Activated CD4-positive, alpha-beta T cell treated with anti-CD3 and anti-CD28 coated beads, Interleukin-2, amount 10 ng/mL, durations not matched to agents 7 days and 5 days (primary cell): ENCODE measurements at places on chromosomes 16 and 17. TPM values are rescaled to one million over a fixed set of nuclear protein-coding genes. Genes with fewer than 3 reads are reported as not detected.

GRCh38 chr17:44926821-44927525 lies 11.7 kb upstream of the GFAP start:
- no peak overlapping the region for H3K27ac ChIP-seq
- no peaks in the 10 kb centered on the region for H3K4me1 ChIP-seq
- peaks cover 43% of the 10 kb centered on the region for H3K36me3 ChIP-seq

- no peaks in the 10 kb centered on the region for H3K27me3 ChIP-seq
- H3K4me1 ChIP-seq = peaks cover 49% of the 10 kb centered on the region
- no peak overlapping the region for H3K4me3 ChIP-seq
- H3K36me3 ChIP-seq = peaks cover 61% of the 10 kb centered on the region
These were observed 28.2 kb downstream of the SNN start for GRCh38 chr16:11696266-11697012.

DNA sequence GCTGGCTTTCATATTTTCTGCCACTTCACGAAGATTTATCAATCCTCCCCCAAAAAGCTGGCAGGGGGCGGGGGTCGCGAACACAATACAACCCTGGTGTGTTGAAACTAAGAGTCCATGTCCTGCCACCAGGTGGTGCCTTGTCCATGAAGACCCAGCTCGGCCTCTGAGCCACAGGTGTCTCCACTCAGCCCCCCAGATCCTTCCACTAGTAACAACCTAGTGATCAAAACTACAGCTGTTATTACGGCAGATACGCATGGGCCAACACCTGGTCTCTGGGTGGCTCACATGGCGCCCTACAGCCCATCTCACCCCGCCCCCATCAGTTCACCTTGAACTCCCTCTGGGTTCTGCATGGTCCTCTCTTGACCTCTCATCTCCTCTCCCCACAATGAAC lies 27.7 kb downstream of the USP7 start:
- no peaks in the 10 kb centered on the region for H3K27me3 ChIP-seq
- no peak for DNase-seq
- peak overlapping the region; percentile 2 for H3K27ac ChIP-seq
- no peak overlapping the region for H3K4me3 ChIP-seq
- peaks cover 54% of the 10 kb centered on the region for H3K4me1 ChIP-seq

DNA sequence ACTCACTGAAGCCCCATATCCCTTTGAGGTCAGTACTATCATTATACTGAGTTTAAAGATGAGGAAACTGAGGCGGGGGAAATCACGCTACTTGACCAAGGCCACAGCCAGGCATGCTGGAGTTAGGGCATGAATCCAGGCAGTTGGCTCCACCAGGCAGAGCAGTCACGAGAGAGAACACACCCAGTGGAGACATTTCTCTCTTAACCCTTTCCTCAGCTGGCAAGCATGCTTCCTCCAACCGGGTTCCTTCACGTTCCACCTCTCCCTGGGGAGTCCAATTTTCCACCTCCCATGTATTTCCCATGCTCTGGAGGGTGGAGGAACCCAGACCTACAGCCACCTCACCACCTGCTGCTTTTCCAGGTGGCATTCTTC lies 32.8 kb downstream of the VAC14 start:
- no peak overlapping the region for H3K27ac ChIP-seq
- H3K4me3 ChIP-seq = no peak overlapping the region
- H3K4me1 ChIP-seq = peaks cover 8% of the 10 kb centered on the region
- peaks cover 15% of the 10 kb centered on the region for H3K36me3 ChIP-seq
- no peak for DNase-seq

DNA sequence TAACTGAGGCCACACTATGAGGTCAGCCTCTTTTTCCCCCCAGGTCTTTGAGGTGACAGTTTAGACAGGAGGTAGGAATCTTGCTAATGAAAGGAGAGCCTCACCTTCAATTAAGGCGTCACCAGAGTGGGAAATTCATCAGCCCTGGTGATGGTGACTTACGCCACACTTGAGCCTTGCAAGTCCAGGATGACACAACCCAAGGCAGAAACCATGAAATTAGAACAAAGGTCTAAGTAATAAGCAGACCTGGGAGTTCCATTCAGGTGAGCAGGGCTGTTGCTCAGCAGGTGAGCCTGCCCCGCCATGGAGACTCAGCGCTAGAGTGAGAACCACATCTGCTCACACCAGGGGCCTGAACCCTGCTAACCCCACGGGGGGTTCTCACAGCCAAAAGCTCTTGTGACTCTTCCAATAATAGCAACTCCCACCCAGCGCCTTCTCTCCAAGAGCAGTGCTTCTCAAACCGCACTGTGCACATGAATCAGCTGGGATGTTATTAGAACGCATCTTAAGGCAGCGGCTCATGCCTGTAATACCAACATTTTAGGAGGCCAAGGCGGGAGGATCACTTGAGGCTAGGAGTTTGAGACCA lies 28.7 kb upstream of the KIFC3 start:
- H3K36me3 ChIP-seq = no peaks in the 10 kb centered on the region
- H3K27ac ChIP-seq = no peak overlapping the region
- DNase-seq = no peak

GRCh38 chr16:8735574-8735973 lies 61.2 kb downstream of the ABAT start:
- peaks cover 2% of the 10 kb centered on the region for H3K36me3 ChIP-seq
- no peak overlapping the region for H3K4me3 ChIP-seq
- H3K27ac ChIP-seq = no peak overlapping the region
- no peaks in the 10 kb centered on the region for H3K4me1 ChIP-seq
- no peak for DNase-seq

- H3K4me1 ChIP-seq = peaks cover 24% of the 10 kb centered on the region
- no peak for DNase-seq
- H3K27ac ChIP-seq = no peak overlapping the region
- no peak overlapping the region for H3K4me3 ChIP-seq
- H3K27me3 ChIP-seq = no peaks in the 10 kb centered on the region
These were observed 4.4 kb downstream of the NTAN1 start for GRCh38 chr16:15051387-15051951.

DNA sequence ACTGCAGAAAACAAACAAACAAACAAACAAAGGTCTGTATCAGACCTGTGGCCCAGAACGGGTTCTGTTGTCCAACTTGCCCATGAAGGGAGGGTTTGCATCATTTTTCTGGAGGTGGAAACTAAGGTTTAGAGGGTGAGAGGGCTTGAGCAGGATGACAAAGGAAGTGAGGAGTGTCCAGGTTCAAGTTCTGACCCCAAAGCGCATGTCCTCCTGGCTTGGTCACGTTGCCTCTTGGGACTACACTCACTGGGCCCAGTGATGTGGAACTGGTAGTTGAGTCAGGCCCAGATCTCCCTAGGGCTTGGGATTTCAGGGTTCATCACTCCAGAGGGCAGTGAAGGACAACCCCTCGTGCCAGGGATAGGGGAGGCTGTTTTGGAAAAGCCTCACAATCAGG lies 1.8 kb downstream of the SREBF1 start:
- peaks cover 29% of the 10 kb centered on the region for H3K36me3 ChIP-seq
- H3K4me1 ChIP-seq = peaks cover 76% of the 10 kb centered on the region
- peak overlapping the region; percentile 89 for H3K27ac ChIP-seq
- H3K27me3 ChIP-seq = no peaks in the 10 kb centered on the region
- peak overlapping the region; percentile 87 for H3K4me3 ChIP-seq
- DNase-seq = no peak

- H3K27ac ChIP-seq = no peak overlapping the region
- DNase-seq = no peak
- no peaks in the 10 kb centered on the region for H3K36me3 ChIP-seq
- peaks cover 26% of the 10 kb centered on the region for H3K27me3 ChIP-seq
- H3K4me1 ChIP-seq = peaks cover 18% of the 10 kb centered on the region
These were observed 46.3 kb downstream of the METRNL start for GRCh38 chr17:83125515-83126274.

DNA sequence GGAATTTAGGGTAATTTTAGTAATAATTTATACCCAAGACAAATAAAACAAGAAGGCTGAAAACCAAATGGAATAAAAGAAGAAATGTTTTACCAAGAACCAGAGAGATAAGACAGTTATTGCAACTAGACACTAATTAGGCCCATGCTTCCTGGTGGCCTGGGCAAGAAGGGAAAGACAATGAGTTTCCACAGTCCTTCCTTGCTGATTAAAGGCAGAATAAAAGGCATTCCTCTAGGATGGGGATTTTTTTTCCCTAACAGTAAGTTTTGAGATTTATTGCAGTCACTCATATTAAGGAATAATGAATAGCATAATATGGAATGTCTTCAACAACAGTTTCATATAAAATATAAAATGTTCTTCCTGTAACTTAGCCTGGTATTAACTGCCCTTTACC lies 41.5 kb downstream of the TOM1L2 start:
- no peak overlapping the region for H3K4me3 ChIP-seq
- H3K4me1 ChIP-seq = peaks cover 14% of the 10 kb centered on the region
- H3K27ac ChIP-seq = no peak overlapping the region
- no peaks in the 10 kb centered on the region for H3K27me3 ChIP-seq

Gene CFAP97D1
- total RNA-seq = not detected

Gene ATP2C2
- not detected for total RNA-seq

Gene C17orf113
- 0.04 TPM for total RNA-seq

Gene ICAM2
- total RNA-seq = 116 TPM

Gene PCGF2
- total RNA-seq = 0.23 TPM
